ENCODE measurements at places on chromosomes 11 and 22.

DNA sequence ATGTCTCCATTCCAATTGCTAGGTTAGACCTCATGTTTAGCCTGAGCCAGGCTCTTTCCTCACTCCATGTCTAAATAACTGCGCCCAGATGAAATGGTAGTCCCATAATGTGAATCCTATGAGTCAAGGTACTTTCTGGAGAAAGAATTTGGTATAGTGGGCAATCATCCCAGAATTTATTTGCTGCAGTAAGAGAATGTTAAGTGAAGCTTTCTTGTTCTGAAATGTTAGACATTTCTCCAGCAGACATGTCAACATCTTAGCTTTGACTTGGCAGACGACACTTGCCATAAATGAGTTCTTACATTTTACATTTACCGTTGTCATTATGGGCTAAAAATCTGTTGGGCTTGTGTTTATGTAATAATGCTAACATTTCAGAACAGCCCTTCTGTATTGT, 165.2 kb downstream of the PGR start:
- no peak for DNase-seq

- DNase-seq = no peak
Observed at GRCh38 chr22:26669060-26669481, 11.7 kb downstream of the MIAT start.

DNA sequence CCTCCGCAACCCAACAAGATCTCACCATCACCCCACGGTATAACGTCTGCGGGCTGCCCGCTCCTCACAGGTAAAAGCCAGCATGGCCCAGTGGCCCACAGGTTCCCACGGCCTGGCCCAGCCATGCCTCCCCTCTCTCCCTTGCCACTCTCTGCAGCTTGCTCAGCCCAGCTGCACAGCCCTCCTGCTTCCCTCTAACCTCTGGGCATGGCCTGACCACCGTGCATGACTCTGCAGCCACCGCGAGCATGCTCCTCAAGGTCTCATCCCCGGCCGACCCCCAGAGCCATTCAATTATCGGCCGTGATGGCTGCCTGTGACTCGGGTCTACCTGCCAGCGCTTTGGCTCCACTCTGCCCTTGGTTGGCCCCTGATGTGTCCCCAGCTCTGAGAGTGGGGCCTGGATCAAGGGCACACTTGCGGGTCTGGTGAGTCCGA, 185.5 kb downstream of the CTTN start:
- no peak for DNase-seq

DNA sequence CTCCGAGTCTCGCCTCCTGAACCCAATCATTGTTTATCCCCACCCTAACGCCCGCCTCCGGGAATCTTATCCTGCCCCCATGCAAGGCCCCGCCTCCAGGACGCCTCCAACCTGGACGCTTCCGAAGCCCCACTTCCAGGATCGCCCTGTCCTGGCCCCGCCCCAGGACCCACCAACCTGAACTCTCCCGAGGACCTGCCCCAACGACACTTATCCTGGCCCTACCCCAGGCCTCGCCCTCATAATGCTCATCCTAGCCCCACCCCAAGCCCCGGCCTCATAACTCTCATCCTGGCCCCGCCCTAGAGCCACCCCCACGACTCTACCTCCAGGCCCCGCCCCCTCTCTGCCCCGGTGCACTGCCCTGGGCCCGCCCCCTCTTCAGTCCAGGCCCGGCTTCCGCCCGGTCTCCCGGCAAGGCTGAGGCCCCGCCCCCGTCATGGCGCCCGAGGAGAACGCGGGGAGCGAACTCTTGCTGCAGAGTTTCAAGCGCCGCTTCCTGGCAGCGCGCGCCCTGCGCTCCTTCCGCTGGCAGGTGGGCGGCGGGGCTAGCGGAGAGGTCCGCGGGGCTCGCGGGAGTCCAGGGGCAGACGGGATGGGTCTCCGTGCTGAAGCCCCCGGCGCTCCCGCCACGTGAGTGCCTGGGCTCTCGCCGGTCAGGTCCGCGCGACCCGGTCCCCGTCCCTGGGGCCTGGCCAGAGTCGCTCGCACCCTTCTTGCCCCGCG, 45.7 kb upstream of the DEFB108B start:
- peak; percentile 78 for DNase-seq

GRCh38 chr22:49659924-49660315, 167.8 kb downstream of the BRD1 start:
- no peak for DNase-seq

DNA sequence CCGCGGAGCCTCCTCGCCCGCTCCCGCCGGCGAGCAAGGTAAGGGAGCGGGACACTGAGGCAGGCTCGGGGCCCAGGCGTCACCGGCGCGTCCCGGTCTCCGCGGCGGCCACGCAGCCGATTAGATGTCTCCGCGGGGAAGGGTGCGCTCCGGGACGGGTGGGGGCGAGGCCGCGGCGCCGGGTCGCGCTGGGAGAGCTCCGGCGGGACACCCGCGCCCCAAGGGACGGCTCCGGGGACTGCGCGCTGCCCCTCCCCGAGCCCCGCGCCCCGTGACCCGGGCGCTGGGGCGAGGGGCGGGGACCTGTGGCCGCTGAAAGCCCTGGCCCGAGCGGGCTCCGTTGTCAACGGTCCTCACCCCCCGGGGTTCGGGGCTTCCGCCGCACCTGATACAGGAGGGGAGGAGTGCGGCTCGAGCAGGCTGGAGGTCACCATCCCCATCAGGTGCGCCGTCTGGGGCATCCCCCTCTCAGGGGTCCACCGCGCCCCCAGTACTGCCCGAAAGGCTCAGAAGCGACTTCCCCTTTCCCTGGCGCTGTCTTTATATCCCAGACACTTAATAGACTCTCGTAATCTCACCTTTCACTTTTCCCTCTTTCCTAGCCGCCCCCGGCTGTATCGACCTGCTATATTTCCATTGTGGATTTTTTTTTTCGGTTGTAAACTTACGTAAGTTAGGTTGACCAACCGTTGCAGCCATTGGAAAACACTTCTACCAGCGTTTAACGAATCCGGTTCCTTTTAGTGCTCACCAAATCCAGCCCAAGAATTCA, 573 bp downstream of the PPFIA1 start:
- DNase-seq = peak; percentile 44

DNA sequence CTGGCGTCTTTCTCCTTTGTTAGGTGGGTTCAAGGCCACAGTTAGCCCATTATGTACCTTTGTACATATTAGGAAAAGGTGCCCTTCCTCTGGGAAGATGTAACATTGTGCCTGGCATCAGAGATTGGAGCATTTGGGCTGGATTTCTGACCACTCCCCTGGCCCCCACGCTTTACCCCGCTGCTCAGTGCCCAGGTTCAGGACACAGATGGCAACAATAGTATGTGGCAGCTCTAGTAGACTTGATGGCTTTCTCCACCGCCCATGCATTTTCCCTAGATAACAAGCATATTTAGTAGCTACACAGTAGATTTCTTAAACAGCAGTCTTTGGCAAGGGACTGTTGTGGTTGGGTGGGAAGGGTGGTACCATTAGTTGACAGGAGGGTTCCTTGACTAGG, 53.1 kb downstream of the YAP1 start:
- DNase-seq = no peak

DNA sequence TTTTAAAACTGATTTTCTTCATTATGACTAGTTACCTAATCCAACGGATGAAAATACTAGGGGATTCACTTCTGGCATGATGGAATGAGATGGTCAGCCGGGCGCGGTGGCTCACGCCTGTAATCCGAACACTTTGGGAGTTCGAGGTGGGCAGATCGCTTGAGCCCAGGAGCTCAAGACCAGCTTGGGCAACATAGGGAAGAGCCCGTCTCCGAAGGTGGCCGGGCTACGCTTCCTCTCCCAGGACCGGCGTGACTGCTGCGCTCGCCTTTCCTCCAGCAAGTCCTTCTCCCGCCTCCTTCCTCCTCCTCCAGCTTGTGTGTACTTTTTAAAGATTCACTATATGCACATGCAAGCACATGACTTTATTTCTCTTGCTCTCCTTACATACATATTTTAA, 505.4 kb upstream of the CCDC90B start:
- DNase-seq = no peak

DNA sequence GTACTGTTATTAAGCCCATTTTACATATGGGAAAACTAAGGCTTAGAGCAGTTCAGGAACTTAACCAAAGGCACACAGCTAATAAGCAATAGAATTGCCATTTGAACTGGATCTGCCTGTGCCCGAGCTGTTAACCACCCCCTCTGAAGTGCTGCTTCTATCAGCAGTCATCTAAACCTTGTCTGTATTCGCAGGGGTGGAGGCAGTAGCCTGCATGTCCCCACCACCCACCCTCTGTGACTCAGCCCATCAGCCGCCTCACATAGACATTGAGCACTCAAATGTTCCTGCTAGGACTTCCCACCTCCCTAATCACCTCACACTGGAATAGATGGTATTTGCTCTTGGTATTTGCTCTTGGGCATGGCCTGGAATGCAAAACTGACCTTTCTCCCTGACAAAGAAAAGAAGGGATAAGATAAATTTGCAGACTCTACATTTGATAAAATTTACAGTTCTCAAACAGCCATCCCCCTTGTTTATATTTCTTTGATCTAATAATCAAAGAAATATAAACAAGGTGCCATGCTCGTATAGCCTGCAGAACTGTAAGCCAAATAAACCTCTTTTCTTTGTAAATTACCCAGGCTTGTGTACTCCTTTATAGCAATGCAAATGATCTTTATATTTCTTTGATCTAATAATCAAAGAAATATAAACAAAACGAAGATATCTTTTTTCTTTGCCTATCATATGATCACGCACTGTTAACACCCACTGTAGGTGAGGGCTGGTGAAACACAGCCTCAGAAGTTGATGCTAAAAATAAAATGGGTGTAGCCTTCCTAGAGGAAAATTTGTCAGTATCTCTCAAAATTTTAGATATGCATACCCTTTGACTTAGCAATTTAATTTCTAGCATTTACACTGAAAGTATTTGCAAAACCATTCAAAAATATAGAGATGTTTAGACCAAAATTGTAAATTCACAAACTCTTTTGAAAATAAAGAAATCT, 15.9 kb downstream of the DKK3 start:
- DNase-seq = no peak

GRCh38 chr22:21760640-21761039, 25.0 kb upstream of the YPEL1 start:
- no peak for DNase-seq

- DNase-seq = no peak
Observed at GRCh38 chr22:50221410-50222300, 20.8 kb downstream of the SELENOO start.

DNA sequence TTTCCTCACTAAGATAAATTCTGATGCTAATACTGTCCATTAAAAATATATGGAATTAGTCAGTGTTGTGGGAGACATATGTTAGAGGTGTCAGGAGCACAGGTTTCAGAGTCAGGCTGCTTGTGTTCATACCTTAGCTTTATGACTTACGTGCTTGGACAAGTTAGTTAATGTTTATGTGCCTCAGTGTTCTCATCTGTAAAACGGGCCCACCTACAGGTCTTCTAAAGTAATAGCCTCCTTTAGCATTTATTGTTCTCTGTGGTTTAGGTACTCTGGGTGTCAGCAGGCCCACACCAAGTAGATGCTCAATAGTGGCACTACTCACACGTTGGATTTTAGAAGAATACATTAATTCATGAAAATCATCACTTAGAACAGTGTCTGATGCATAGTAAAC, 308.7 kb upstream of the ZC3H12C start:
- no peak for DNase-seq

GRCh38 chr11:123472236-123472935, 42.3 kb downstream of the GRAMD1B start:
- no peak for DNase-seq
